GM10248 (cell line): ENCODE measurements at places on chromosomes 2 and 18.

DNA sequence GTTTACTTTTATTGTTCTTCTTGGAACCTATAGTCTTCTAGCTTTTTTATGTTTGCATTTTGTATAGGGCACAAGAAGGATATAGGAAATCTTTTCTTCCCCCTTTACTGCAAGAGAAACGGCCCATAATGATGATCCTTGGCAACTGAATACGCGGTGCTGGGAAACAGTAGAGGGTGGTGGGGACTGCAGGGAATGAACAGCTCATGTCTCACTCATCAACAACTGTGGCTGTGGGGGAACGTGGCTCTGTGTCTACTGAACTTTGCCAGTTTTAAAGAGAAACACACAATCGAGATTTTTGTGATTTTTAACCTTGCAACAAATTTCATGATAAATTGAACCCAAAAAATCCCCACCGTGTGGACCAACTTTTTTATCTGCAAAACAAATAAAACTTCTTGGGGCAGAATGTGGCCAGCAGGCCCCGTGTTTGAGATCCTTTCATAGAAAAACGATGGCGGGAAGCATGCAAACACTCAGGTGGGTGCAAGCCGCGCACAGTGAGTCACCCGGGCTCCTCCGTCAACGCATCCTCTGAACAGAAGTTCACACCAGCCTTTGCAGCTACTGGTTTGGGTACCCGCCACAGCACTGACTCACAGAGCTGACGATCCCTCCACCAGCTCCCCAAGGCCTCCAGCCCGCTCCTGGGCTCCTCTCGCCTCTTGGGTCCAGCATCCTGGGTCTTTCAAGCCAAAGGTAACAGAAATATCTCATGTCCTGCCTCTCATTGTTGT lies 149.3 kb downstream of the COL6A3 start:
- DNase-seq = no peak

- no peak for DNase-seq
Measured at GRCh38 chr2:211751848-211752247, 786.8 kb downstream of the ERBB4 start.

- no peak for DNase-seq
Measured at GRCh38 chr2:152440460-152440859, 105.5 kb downstream of the FMNL2 start.

GRCh38 chr18:10928011-10928771 lies 221.2 kb downstream of the PIEZO2 start:
- DNase-seq = peak; percentile 35

- DNase-seq = no peak
Measured at GRCh38 chr2:177667626-177668025, 275.1 kb downstream of the AGPS start.

- DNase-seq = no peak
Measured at GRCh38 chr2:12320991-12321641, 395.6 kb upstream of the TRIB2 start.

DNA sequence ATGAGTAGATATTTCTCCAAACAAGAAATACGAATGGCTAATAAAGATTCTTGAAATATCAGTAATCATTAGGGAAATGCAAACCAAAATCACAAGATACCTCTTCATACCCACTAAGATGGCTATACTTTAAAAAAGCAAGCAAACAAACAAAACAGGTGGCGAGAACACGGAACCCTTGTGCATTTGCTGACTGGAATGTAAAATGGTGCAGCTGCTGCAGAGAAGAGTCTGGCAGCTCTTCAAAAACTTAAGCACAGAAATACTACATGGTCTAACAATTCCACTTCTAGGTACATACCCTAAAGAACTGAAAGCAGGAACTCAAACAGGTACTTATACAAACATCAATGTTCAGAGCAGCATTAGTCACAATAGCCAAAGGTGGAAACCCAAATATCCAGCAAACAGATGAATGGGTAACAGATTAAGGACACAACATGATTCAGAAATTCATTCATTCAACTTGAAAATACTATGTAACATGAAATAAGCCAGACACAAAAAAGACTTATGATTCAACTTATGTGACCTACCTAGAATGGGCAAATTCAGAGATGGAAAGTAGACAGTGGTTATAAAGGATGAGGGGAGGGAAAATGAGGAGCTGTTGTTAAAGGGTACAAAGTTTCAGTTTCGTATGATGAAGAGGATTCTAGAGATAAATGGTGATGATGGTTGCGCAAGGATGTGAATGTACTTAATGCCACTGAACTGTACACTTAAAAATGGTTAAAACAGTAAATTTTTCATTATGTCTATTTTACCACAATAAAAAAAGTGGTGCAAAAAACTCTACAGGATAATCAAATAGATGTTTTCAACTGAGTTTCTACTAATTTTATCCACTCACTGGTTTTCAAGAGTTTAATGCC lies 26.9 kb upstream of the GPR75 start:
- no peak for DNase-seq

- DNase-seq = no peak
Measured at GRCh38 chr2:233029321-233029720, 3.2 kb upstream of the NEU2 start.

DNA sequence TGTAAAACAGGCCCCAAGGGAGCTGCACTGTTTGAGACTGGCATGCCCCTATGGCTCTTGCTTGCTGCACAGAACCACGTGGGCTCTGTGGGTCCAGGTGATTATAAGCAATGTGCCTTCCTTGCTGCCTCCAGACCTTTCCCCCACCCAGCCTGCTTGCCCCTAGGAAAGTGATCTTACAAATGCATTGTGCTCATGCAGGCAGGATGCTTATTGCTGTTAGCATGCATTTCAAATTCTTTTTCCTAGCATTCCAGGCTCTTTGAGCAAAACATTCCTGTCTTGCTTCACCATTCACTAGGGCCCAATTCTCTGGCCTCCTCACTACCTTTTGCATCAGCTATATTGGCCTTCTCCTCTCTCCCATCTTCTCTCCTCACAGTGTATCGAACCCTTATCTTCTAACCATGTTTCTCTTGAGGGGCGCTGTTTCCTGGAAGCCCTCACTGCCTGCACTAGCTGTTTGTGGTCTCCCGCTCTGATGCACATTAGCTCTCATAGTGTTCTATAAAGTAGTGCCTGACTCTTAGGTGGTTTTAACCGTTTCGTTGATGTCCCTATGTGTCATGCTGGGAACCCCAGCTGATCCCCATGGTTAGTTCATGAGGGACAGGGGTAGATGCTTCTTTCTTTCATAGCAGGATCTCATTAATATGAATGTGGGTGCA lies 152.9 kb upstream of the EPAS1 start:
- DNase-seq = no peak

DNA sequence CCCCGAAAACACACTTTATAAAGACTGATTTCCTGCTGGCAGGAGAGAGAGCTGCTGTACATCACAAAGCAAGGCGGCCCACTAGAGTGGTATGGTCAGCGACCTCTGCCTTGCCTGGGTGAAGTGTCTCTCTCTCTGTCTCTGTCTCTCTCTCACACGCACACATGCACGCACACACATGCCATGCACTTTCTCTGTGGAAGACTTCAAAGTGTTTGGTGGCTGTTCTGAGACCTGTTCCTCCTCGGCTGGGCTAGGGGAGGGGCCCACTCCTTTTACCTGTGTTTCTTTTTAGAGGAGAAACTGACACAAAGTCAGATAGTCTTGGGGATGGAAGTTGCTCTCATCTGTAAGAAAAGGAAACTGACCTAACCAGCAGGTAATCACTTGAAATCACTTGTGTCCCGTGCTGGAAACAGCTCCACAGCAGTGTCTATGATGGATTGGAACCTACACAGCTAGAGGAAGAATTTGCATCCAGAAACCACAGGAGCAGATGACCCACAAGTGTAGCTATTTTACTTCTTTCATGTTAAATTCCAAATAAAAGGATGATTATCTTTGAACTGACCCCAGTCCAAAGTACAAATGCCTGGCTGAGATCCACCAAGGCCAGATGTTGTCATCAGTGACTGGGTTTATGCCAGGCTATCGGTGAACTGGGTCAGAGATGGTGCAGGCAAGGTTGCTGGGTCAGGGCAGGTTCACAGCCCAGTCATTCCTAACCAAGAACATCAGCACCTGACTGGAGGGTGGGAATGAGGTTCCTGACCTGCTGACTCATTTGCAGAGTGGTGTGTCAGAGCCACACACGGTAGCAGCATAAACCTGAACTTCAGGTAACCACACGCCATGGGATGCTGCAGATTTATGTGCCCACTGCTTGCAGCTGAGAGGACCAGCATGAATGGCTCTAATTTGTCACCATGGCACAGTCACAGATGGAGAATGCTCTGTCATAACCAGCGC lies 63.0 kb downstream of the NPAS2 start:
- DNase-seq = no peak
